Fibroblast of skin of right quadriceps (primary cell): ENCODE measurements at places on chromosomes 7 and 10.

GRCh38 chr10:78856421-78856820 lies 212.3 kb upstream of the ZMIZ1 start:
- DNase-seq = no peak

GRCh38 chr7:114789871-114790311 lies 132.0 kb upstream of the MDFIC start:
- peak; percentile 78 for DNase-seq

- DNase-seq = no peak
These were observed 45.5 kb downstream of the VOPP1 start for GRCh38 chr7:55526770-55527169.

DNA sequence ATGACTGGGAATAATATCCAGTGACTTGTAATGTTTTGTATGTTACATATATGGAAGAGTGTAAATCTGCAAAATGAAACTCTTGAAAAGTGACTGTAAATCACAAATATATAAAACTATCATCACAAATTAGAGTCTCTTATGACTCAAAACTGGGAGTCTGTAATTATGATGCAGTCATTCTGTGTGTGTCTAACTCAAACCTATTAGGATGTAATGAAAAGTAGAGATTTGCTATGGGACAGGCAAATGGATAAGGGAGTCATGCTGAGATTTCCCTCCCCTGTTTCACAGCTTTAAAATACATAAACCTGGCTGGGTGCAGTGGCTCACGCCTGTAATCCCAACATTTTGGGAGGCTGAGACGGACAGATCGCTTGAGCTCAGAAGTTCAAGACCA lies 8.6 kb upstream of the HKDC1 start:
- no peak for DNase-seq

- peak; percentile 95 for DNase-seq
These were observed 55.5 kb upstream of the LOXL4 start for GRCh38 chr10:98323221-98324164.

- DNase-seq = peak; percentile 68
These were observed 1.8 kb downstream of the KLLN start for GRCh38 chr10:87861566-87861952.

- no peak for DNase-seq
These were observed 527 bp downstream of the HOXA1 start for GRCh38 chr7:27095050-27095896.

DNA sequence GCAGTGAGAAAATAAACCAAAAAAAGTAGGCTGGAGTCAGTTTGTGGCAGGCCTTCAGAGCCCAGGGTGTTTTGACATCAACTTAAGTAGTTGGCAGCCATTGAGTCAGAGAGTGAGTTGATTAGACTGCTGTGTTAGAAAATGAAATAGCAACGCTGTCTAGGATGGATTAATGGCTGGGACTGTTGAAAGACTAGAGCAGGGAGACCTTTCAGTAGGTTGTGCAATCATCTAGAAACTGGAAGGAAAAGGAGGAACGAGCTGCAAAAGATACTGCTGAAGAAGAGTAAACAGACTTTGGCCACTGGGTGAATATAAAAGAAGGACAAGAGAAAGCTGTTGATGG lies 28.6 kb upstream of the TRIL start:
- peak; percentile 86 for DNase-seq

DNA sequence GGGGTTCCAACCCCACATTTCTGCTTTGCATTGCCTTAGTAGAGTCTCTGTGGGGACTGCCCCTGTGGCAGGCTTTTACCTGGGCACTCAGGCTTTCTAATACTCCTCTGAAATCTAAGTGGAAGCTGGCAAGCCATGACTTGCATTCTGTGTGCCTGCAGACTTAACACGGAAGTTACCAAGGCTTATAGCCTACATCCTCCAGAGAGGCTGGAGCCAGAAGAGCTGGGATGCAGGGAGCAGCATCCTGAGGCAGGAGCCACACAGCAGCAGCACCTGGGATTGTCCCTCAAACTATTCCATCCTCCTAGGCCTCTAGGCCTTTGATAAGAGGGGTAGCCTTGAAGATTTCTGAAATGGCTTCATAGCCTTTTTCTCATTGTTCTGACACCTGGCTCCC lies 22.1 kb upstream of the ABCC2 start:
- no peak for DNase-seq

DNA sequence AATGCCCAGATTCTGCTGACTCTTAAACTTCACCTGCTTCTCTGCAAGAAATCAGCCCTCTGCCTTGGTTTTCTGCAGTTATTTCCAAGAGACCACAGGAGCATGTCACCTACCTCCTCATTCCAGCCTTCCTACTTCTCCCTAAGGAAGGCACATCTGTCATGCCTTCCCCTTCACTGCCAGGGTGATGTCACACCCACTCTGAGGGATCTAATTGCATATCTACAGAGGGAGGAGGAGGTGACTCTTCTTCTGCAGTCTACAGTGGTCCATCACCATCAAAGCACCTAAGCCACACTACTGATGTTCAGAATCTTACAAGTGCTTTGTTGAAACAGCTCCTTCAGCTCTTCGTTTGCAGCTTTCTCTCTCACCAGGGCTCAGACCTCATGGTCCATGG lies 275.5 kb downstream of the FGFR2 start:
- DNase-seq = no peak

- no peak for DNase-seq
These were observed 1202.5 kb downstream of the DNAJB9 start for GRCh38 chr7:109772161-109772560.

- DNase-seq = peak; percentile 78
These were observed 4.3 kb downstream of the PFKP start for GRCh38 chr10:3071405-3072198.

DNA sequence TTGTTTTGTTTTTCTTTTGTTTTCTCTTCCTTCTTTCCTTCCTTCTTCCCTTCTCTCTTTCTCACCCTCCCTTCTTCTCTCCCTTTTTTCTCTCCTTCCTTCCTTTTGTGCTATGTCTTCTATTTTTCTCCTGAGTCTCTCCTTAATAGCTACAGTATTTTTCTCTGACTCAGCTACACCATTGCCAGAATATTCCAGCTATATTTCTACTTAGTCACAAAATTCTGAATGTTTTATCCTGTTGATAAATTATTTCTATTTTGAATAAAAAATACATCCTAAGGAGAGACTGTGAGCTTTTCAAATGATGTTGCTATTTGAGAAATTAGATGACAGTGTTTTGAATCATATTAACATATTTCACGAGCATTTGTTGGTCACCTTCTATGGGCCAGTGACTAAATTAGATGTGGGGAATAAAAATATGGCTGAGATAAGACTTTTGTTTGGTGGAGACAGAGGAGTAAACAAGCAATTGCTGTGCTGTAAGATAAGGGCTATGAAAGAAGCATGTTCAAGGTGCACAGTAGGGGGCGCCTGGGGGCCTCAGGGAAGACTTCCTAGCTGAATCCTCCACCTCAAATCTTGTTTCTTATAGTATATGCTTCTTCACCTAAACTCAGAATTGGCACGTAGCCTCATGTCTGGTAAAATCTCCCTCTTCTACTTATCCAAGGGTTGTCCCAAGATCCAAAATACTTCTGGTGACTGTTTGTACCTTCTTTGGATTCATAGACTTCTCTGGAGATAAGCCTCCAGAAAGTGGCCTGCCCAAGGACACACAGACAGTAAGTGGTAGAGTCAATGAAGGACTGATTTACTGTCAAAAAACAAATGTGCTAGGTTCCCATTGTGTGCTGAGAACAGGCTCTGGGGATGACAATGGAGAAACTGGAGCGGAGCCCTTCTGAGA lies 115.5 kb upstream of the CREB5 start:
- peak; percentile 42 for DNase-seq

DNA sequence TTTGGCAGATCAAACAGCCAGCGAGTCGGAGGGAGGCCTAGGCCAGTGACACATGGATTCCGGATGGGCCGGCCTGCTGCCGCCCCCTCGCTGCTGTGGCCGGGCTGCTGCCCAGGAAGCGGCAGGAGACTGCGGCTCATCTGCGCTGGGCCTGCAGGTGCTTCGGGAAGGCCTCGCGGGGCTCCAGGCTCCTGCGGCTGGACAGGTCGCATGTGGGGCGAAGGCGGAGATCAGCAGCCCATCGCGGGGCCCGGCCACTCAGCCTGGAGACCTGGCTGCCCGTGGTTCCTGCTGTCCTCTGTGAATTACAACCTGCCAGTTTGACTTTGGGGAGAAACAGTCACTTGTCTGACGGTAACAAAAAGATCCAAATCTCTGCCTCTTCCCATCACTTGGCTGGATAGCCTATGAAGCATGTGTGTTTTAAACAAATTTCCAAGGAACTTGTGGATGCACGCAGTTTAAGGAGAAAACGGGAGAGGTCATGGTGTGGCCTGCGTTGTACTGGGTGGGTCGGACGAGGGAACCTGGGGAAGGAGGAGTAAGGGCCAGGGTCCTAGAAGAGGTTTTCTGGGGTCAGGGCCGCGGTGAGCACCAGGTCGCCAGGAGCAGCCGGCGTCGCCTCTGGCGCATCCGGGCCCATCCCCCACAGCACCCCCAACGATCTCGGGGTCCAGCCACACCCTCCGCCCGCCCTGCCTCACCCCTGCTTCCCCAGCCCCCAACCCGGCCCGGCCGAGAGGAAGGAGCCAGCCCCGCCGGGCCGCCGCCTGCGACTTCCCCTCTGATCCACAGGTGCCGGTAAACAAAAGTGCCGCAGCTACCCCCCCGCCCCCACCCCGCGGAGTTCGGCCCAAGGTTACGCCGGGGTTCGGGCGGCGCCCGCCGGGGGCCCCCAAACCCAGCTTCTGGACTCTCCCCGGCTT lies 1.6 kb downstream of the SPOCK2 start:
- DNase-seq = no peak

DNA sequence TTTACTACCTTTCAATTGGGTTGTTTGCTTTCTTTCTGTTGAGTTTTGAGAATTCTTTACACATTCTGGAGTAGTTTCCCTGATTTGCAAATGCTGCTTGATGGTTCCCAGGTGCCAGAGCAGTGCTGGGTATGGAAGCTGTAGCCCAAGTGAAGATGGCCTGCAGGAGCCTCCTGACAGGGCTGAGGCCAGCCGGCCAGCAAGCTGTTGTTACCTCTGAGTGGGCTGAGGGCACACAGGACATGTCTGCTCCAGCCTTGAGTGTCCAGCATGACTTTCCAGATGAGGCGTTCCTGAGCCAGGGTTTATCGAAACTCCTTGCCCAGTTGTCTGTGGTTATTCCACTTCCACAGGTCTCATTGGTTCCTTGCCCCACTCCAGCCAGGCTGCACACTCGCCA lies 164.6 kb upstream of the TNS3 start:
- no peak for DNase-seq

DNA sequence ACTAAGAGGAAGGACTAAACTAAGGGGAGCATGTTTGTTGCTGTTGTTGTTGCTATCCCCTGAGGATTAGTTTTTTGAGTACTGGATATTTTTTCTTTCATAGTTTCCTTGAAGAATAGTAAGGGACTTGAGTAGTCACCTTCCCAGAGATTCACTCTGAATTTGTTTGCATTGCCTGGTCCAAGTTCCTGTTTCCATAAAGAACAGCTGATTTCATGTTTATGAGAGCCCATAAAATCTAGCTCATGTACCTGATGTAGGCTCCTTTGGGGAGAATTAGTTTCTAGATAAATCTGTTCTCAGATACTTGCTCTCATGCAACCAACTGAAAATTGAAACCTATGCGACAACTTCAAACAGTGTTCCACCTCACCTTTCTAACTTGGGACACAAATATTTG lies 464.4 kb upstream of the MBL2 start:
- DNase-seq = no peak

DNA sequence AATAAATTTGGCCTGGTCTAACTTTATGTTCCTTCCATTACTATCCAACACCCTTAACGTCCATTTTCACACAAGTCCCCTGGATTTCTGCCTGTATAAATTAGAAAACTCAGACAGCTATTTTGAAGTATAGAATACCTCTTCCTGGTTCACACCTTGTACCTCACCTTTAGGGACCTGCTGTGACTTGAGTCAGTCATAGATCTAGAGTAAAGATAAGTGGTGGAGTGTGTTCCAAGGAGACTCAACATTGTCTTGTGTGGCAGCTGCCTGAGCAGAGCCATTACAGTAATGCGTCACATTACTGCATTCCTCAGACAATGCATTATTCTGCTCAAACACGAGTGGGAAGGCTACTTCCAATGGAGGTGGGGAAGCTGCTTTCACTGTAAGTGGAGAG lies 513.9 kb downstream of the ADRA2A start:
- DNase-seq = no peak

DNA sequence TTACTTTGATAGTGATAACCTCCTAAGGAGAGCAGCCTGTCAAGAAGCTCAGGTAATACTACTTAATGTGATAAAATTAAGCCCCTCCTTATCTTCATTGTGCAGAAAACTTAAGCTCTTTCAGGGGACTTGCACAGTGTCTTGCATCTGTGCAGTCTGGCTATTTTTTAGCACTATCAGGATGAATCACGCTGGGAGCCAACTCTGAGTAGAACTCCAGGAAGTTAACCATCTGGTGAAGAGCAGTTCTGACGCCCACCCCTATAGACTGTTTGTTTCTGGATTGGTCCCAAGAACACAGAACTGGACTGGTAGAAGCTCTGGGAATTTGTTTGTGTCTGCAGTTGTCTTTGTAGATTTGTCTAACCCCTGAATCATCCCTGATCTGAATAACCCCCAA lies 41.9 kb downstream of the AGK start:
- DNase-seq = peak; percentile 72

DNA sequence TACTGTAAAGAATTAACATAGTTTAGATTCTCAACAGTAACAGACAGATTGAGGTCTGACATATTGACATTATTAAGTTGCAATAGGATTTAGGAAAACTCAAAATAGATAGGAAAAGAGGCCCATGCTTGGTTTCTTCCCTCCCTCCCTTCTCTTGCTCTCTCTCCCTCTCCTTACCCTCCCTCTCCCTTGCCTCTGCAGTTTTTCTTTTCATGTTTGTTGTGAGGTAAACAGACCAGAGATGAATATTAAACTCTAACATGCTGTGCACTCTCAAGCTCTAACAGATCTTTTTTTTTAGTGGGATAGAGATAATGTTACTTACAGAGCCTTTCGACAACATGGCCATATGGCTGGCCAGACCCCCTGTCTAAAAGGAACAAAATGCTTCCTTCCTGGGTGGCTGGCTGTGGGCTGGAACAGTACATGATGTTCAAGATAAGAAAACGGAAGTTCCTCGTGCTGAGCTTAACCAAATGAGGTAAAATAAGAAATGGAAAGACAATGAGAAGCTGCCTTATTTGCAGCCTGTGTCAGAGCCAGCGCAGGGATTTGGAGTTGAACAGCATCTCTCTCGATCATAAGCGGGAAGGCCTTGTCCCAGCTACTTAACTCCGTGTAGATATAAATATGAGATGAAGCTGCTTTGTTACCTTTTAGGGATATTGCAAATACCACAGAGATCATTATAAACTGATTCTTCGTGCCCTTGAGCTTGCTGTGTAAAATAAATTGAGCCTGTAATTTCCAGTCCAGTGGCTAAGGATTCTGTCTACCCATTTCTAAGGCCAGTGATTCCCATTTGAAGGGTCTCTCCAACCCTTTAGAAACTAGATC lies 391.9 kb upstream of the NPVF start:
- no peak for DNase-seq

GRCh38 chr7:147885869-147886268 lies 704.7 kb upstream of the C7orf33 start:
- DNase-seq = no peak

GRCh38 chr10:120174491-120174890 lies 282.0 kb downstream of the SEC23IP start:
- no peak for DNase-seq

GRCh38 chr7:38367301-38367890 lies 94.0 kb upstream of the TARP start:
- no peak for DNase-seq
